Epithelial cell of esophagus (primary cell): ENCODE measurements at places on chromosomes 5 and 9.

DNA sequence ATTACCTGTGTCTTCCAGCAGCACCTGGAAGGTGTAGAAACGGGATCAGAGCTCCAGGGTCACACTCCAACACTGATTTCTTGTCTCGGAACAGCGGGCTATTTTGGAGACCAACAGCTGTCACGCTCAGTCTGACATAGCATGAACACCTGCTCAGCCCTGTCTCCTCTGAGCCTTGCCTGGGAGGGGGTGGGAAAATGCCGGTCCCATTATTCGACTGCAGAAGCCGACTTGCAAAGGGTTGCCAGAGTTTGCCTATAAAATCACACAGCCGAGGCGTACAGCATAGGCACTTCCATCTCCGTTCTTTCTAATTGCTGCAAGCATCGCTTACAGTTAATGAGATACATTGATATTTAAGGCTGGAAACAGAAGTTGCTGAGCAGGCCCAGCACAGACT, 300.8 kb upstream of the MSX2 start:
- no peak for DNase-seq

- no peak for DNase-seq
These were observed 300.1 kb downstream of the ENC1 start for GRCh38 chr5:74340476-74340875.

- DNase-seq: no peak
These were observed 26.0 kb upstream of the PDE4D start for GRCh38 chr5:59919484-59919883.

GRCh38 chr9:96688187-96688586, 33.1 kb upstream of the PRXL2C start:
- no peak for DNase-seq

DNA sequence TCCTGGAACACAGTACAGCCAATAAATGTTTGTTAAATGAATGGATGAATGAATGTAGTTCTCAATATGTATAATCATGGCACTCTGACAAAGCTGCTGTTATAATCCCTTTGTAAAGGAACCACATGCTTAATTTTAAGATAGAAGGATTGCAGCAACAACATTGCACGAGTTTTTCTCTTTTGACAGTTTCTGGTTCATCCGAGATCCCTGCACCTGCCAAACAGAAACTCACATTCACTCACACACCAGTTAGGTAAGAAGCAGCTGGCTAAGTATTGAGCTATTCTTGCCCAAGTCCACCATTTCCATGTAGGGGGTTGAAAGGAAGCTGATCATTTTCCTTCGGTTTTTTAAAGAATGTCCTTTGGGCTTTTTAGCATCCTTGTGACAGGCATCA, 133.7 kb upstream of the MAP1B start:
- no peak for DNase-seq

- no peak for DNase-seq
These were observed 53.9 kb upstream of the PTCH1 start for GRCh38 chr9:95570646-95571045.

- peak; percentile 30 for DNase-seq
These were observed 3.8 kb upstream of the PDLIM4 start for GRCh38 chr5:132253452-132254320.
